Activated T-helper 1 cell treated with anti-CD3 and anti-CD28 coated beads, Interleukin-12 subunit alpha, Interleukin-12 subunit beta, Interleukin-2, Interleukin-4 antibody, amounts not matched to agents 30 ng/mL and 10 ng/mL and 1 ng/mL, durations not matched to agents 14 hours and 24 hours and 36 hours (primary cell): ENCODE measurements at places on chromosomes 4 and X. TPM values are rescaled to one million over a fixed set of nuclear protein-coding genes. Genes with fewer than 3 reads are reported as not detected.

The AMOT gene
- total RNA-seq = 1.3 and 1.9 TPM in 2 replicates

- H3K4me1 ChIP-seq = no peaks in the 10 kb centered on the region
- DNase-seq = no peak
- no peak overlapping the region for H3K27ac ChIP-seq
These were observed 117.2 kb downstream of the GATB start for GRCh38 chr4:151643564-151643963.

DNA sequence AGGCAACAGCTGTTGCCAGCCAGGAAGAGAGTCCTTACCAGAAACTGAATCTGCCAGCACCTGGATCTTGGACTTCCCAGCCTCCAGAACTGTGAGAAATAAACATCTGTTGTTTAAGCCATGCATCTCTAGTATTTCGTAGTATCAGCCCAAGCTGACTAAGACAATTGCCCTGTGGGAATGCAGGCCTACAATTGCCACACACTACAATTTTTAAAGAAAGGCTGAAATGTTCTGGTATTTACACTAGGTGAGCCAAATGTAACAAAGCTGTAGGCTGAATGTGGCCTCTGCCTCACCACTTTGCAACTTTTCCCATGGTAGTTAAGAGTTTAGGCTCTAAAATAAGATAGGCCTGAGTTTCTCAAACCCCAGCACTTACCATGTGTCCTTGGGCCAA, 59.1 kb downstream of the SPATA18 start:
- no peaks in the 10 kb centered on the region for H3K27me3 ChIP-seq
- H3K27ac ChIP-seq = no peak overlapping the region
- no peaks in the 10 kb centered on the region for H3K4me1 ChIP-seq
- no peak for DNase-seq
- no peak overlapping the region for H3K4me3 ChIP-seq

GRCh38 chr4:155066871-155067270, 141.6 kb upstream of the NPY2R start:
- no peaks in the 10 kb centered on the region for H3K27me3 ChIP-seq
- no peaks in the 10 kb centered on the region for H3K36me3 ChIP-seq
- H3K27ac ChIP-seq = no peak overlapping the region
- no peak overlapping the region for H3K4me3 ChIP-seq
- H3K4me1 ChIP-seq = no peaks in the 10 kb centered on the region
- no peak for DNase-seq

GRCh38 chr4:136650541-136651277, 881.6 kb downstream of the PCDH18 start:
- no peaks in the 10 kb centered on the region for H3K4me1 ChIP-seq
- H3K36me3 ChIP-seq = no peaks in the 10 kb centered on the region
- H3K27ac ChIP-seq = no peak overlapping the region
- no peak for DNase-seq
- H3K27me3 ChIP-seq = no peaks in the 10 kb centered on the region
- H3K4me3 ChIP-seq = no peak overlapping the region

DNA sequence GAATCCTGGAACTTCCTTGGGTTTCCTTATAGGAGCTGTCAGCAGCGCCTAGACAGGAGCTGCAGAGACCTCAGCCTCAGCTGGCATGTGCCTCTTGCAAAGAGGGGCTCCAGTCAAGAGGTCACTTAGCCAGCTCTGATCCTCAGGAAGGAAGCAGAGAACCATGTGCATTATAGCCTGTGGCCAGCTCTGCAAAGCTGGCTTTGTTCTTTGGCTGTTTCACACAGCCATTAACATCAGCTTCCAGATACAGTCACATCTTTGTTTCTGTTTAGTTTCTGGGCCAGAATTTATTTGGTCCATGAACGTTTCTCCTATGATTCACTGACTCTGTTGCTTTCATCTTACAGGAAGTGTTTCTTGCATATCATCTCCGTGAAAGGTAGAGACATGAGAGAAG, 92.4 kb downstream of the CC2D2A start:
- H3K4me1 ChIP-seq = no peaks in the 10 kb centered on the region
- H3K27ac ChIP-seq = no peak overlapping the region
- DNase-seq = no peak
- H3K27me3 ChIP-seq = no peaks in the 10 kb centered on the region
- peaks cover 7% of the 10 kb centered on the region for H3K36me3 ChIP-seq

The ZNF732 gene
- not detected in 2 replicates for total RNA-seq
